ENCODE measurements at places on chromosomes 5 and 9.

GRCh38 chr5:167633931-167634341 lies 657.5 kb upstream of the WWC1 start:
- DNase-seq, result no peak

DNA sequence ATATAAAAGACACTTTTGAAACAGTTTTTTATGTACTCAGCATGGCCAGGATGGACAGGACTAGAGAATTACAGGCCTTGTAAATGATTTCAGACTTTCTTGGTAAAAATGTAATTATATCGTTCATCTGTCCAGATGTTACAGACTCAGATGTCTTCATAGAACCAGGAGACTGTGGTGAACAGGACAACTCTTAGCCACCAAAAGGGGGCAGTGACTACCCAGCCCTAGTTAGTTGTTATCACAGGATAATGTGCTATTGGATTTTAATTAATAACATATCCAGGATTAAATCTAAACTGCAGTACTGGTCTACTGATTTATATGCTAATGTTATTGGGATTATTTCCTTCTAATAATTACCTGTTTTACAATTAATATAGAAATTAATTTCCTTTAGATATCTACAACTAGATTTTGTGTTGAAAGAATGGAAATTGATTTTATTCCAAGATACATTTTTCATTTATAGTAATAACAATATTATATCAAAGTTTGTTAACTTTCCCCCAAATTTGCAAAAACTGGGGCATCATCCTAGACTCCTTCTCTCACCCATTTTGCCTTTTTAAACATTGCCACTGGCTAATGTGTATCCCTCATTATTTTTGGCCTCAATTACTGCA lies 99.4 kb downstream of the MTREX start:
- DNase-seq, result no peak

DNA sequence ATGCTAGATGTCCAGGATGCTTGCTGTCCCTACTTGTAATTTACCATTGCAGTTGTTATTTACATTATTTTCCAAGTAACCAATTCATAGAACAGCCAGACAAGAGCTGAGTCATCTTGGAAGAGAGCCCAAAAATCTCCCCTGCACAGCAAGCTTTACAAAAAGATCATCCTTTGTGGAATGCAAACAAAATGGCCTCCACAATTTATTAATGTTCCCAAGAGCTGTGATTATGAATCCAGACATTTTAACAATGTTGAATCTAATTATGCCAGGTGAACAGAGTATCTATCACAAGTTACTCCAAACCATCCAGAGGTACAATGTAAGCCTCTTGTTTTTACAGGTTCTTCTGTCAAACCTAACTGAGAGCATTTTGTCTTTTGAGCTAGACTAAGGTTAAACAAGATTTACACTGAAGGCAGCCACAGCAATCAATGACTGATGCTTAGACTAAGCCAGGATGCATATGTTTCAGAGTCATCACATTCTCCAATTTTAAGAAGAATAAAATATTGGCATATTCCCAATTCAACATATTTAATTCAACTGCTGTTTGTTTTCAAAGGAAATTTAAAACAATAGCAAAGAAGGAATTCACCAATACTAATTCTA lies 95.3 kb upstream of the SLC12A2 start:
- DNase-seq, result no peak

- no peak for DNase-seq
Measured at GRCh38 chr5:81209869-81210493, 23.1 kb upstream of the CKMT2 start.

GRCh38 chr9:129283705-129284606 lies 105.9 kb upstream of the IER5L start:
- no peak for DNase-seq

- DNase-seq, result no peak
Measured at GRCh38 chr9:76785501-76785900, 21.3 kb downstream of the PCA3 start.

DNA sequence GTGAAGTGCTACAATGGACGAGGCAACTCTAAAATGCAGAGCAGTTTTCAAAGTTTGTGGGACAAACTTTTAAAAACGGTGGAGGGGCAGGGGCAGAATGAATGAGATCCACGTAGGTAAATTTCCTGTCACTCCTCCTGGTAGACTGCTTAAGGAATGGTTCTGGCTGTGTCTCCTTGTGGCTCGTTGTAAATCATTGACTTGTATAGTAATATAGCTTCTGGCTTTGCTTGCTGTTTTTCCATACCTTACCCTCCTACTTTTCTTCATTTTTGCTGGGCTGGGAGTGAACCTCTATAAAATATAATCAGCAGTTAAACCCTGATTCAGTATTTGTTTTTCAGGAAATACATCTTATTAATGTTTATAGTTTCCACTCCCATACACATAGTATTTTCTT lies 235.7 kb downstream of the TUSC1 start:
- no peak for DNase-seq

- no peak for DNase-seq
Measured at GRCh38 chr5:167643631-167644280, 647.7 kb upstream of the WWC1 start.

DNA sequence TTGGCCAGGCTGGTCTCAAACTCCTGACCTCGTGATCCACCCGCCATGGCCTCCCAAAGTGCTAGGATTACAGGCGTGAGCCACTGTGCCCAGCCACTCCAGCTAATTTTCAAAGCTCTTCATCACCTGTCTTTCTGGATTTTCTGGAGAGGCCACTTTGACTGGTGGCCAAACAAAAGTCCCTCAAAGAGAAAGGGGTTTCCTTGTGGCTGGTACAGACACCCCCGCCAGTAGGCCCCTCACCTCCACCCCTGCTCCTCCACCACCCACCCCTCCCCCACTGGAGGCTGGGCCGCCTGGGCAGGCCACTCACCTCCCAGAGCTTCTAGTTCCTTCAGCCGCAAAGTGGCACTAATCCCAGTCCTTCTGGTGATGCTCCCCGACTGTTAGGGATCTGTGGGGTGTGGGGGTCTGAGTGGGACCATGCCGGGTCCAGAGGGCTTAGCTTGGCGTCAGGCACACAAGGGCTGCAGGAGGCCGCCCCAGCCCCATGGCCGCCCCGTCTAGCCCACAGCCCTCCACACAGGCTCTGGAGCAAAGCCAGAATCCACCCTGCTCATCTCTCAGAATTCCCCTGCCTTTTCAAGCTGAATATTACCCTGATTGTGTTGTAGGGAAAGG lies 182.0 kb upstream of the IER5L start:
- DNase-seq, result no peak

GRCh38 chr9:36551910-36552309 lies 20.8 kb upstream of the MELK start:
- DNase-seq, result no peak

- no peak for DNase-seq
Measured at GRCh38 chr5:176319827-176320554, 41.6 kb downstream of the KIAA1191 start.

- no peak for DNase-seq
Measured at GRCh38 chr5:96962540-96962991, 26.7 kb downstream of the LNPEP start.

DNA sequence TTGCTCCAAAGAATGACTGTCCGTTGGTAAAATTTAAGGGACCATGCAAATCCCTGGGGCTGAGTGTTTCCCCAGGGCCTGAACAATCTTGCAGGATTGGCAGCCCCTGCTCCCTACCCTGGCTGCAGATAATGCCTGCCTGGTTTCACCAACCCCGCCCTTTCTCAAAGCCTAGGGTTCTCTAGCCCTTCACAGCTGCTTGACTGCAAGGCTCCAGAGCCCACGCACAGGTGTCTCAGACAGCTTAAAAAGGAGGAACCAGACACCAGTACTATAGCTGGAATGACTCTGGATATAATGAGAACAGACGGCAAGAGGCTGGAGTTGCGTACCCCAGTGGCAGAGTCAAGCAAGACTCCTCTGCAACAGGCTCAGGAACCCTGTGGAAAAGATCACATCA lies 25.2 kb upstream of the TNIP1 start:
- no peak for DNase-seq

- DNase-seq, result no peak
Measured at GRCh38 chr9:137809040-137809576, 68.5 kb upstream of the CACNA1B start.

DNA sequence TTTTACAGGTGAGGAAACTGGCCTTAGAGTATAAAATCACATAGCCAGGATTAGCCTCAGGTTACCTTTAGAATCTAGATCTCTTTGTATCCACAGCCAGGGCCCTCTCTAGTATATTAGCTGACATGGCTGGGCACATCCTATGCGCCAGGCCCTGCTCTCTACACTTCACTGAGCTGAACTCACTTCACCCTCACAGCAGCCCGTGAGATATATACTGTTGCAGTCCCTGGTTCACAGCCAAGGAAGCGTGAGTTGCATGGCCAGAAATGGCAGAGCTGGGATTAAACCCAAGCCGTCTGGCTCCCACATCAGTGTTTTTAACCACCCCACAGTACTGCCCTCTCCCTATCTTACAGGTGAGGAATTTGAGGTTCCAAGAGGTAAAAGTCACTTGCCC lies 58.4 kb downstream of the DAB2IP start:
- DNase-seq, result no peak

GRCh38 chr5:62208218-62208852 lies 97.7 kb upstream of the KIF2A start:
- DNase-seq, result no peak

- DNase-seq, result no peak
Measured at GRCh38 chr9:88737876-88738275, 202.9 kb downstream of the NXNL2 start.

GRCh38 chr9:114684036-114684435 lies 2.0 kb upstream of the TEX48 start:
- no peak for DNase-seq

DNA sequence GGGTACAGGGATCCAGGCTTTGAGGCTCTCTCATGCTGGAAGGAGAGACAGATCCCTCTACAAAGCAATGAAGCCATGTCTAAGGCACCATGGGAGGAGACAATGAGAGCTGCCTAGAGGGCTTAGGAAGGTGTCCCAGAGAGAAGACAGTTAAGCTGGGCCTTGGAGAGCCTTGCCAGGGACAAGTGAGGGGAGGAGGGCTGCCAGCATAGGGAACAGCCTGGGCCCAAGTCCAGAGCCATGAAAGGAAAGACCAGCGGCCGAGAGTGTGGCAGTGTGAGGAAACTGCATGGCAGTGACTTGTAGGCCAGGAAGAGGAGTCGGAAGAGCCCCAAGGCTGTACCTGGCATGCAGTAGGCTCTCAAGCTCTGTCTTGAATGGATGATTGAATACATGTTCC lies 88.5 kb downstream of the PSD2 start:
- DNase-seq, result no peak

DNA sequence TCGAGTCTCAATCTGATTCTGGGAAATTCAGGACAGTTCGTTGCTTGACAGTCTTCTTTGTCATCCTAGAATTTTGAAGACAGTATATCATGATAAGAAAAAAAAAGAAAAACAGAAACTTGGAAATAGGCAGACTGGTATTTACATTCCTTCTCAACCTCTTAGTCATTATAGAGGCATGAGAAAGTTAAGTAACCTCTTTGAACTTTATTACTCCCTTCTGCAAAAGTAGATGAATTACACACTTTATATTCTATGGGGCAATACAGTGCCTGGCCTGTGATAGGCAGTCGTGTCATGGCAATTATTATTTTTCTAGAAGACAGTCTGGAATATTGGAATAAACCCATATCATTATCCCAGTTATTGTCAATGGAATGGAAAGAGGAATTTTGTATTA lies 828.9 kb downstream of the TLR4 start:
- DNase-seq, result no peak

GRCh38 chr5:171725205-171725601 lies 60.4 kb upstream of the SMIM23 start:
- DNase-seq, result no peak

DNA sequence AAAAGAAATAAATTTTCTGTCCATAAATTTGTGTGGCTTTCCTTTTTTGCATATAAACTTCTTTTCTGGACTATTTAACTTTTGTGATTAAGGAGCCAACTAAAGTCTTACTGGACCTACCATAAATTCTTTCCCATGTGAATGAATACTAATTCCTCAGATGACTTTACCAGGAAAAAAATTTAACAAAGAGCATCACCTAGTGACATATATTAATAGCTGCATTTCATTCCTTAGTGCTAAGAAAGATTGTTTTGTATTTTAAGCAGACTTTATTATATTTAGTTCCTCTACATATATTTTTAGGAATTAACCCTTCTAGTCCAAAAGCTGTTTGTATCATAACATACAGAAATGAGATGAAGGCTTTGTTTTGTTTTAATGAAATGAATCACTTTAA lies 64.4 kb downstream of the C9orf85 start:
- DNase-seq, result no peak

DNA sequence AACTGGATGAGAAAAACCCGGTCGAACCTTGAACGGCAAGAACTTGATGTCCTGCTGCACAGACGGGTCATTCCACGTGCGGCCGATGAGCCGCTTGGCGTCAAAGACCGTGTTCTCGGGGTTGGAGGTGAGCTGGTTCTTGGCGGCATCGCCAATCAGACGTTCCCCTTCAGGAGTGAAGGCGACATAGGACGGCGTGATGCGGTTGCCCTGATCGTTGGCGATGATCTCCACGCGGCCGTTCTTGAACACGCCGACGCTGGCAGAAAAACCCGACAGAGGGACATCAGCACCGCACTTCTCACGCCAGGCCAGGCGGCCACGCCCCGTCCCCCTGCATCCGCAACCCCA lies 519 bp downstream of the HSPA5 start:
- DNase-seq, result no peak

- no peak for DNase-seq
Measured at GRCh38 chr5:56164376-56164775, 68.8 kb downstream of the ANKRD55 start.

DNA sequence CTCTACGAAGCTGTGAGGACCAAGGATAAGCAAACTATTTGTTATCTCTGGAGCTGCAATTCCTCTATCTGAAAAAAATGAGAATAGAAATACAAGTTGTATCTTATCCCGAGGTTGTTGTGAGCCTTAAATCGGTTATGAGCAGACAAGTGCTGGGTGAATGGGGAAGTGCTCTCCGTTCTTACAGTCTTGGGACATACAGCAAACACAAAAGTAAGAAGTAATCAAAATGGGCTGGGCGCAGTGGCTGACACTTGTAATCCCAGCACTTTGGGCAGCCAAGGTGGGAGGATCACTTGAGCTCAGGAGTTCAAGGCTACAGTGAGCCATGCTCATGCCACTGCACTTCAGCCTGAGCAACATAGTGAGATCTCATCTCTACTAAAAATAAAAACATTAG lies 31.7 kb downstream of the ITK start:
- no peak for DNase-seq

- DNase-seq, result no peak
Measured at GRCh38 chr9:211557-211956, 3.1 kb upstream of the DOCK8 start.

DNA sequence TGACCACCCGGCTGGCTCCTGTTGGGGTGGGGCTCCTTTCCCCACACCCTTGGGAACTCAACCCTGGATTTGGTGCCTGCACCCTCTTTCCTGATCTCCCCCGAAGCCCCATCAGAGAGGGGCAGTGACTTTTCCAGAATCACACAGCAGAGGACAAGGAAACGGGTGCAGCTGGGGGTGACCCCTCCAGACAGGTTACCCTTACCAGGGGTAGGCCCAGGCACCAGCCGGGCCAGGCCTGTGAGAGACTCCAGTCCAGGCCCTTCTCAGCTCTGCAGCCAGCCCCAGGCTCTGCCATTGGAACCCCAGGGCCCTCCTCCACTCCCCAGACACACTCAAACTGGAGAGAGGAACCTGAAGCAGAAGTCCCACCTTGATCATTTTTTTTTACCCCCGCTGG lies 19.0 kb upstream of the PHYHD1 start:
- no peak for DNase-seq
